Activated CD8-positive, alpha-beta memory T cell treated with anti-CD3 and anti-CD28 coated beads, Interleukin-2, amount 10 ng/mL, durations not matched to agents 7 days and 5 days (primary cell): ENCODE measurements at places on chromosomes 2 and 18. TPM values are rescaled to one million over a fixed set of nuclear protein-coding genes. Genes with fewer than 3 reads are reported as not detected.
A peak's percentile ranks its signal among the peaks of the same experiment; 100 is the strongest.

TYMS gene
- total RNA-seq = 369 TPM

TDRD15 gene
- not detected for total RNA-seq

GRCh38 chr18:48358868-48359267, 50.3 kb downstream of the ZBTB7C start:
- DNase-seq = no peak

- DNase-seq = no peak
Observed at GRCh38 chr2:223847410-223847809, 10.0 kb upstream of the AP1S3 start.

DNA sequence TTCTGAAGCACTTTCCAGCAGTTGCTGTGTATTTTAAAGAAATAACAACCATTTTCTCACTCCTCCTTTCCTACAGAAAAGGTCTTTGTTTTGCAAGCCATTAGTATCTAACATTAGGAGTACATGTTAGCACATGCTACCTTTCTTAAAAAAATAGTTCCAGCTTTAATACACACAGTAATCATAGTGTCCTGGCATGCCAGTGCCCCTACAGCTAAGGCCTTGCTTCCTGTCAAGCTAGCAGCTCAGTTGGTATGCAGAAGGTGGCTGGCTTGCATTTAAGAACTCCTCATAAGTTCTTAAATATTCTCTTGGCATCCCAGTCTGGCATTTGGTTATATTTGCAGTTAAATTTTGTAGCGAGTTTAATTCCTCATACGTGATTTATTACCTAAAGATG, 141.3 kb upstream of the IL1R2 start:
- no peak for DNase-seq

DNA sequence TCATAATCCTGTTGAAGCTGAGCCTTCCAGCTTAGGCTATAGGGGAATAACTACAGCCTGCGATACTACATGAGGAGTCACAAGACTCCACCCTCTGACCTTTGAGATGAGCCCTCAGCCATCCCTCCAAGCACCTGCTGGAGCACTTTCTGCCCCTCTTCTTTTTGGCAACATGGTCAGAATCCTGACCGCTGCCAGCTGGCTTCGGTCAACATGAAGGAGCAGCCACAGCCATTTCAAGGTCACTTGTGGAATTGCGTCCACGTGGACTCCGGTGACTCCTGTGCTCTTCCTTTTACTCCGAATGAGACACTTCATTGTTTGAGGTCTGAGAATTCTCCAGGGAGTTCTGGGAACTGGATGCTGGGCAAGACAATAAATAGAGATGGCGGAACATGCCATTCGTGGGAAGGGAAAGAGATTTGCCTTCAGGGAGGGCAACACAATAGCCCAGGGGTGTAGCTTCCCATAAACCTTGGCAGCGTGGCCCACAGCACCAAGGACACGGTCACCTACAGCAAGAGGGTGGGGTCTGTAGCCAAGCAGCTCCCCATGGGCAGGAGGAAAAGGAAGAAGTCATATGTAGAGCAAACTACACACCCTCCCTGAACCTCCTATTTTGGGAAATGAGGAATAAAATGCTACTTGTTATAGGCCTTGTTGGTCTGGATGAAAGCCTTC, 73.3 kb upstream of the PPP1CB start:
- no peak for DNase-seq

GKN1 gene
- total RNA-seq = not detected

DNA sequence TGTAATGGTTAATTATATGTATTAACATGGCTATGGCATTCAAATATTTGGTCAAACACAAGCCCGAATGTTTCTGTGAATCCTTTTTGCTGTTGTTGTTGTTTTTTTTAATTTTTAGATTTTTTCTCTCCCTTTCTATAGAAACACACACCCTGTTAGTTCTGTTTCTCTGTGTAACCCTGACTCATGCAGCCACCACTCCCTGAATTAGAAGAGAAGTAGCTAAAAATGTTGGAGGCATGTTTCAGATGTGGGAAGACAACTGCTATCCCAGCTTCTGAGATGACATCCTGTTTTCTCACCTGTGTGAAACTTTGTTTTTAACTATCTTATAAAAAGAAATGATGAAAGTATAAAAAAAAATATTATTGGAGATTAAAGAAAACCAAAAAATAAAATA, 219.6 kb upstream of the RGPD4 start:
- no peak for DNase-seq

RFX8 gene
- total RNA-seq = 2.3 TPM

PRSS56 gene
- not detected for total RNA-seq

DNA sequence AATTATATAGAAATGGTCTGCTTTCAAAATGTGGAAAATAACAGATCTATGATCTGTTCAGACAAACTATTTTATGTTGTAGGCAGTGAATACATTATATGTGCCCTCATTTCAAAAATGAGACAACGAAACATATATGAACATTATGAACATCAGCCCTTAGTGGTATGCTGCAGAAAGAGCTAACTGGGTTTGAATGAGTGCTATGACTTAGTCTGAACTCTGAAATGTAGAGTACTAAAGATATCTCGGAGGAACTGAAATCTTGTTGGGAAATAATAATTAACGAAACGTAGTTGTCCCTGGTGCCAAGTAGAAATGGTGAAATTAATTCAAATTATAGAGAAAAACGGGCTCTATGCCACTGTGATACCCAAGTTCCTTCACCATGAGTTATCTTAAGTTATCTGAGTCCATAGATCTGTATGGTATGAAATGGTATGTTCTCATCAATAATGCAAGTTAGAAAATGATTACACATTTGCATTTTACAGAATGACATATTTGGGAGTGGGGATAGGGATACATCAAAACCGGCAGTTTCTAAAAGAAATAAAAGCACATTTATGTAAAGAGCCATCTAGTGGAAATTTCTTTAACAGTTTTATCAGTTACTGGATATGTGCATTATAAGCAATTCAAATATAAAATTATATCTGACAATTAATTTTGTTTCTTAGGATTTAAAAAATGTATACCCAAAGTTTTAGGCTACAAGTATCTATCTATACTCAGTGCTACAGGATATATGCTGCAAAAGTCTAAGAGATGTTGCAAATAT, 26.7 kb downstream of the STARD6 start:
- DNase-seq = no peak

MERTK gene
- 0.09 TPM for total RNA-seq

GRCh38 chr2:45291296-45291701, 282.0 kb upstream of the SIX2 start:
- no peak for DNase-seq

ZNF397 gene
- 13.1 TPM for total RNA-seq

- peak; percentile 15 for DNase-seq
Observed at GRCh38 chr2:46385786-46386577, 88.8 kb downstream of the EPAS1 start.

GRCh38 chr2:70946832-70947442, 11.2 kb downstream of the ATP6V1B1 start:
- DNase-seq = peak; percentile 65

DNA sequence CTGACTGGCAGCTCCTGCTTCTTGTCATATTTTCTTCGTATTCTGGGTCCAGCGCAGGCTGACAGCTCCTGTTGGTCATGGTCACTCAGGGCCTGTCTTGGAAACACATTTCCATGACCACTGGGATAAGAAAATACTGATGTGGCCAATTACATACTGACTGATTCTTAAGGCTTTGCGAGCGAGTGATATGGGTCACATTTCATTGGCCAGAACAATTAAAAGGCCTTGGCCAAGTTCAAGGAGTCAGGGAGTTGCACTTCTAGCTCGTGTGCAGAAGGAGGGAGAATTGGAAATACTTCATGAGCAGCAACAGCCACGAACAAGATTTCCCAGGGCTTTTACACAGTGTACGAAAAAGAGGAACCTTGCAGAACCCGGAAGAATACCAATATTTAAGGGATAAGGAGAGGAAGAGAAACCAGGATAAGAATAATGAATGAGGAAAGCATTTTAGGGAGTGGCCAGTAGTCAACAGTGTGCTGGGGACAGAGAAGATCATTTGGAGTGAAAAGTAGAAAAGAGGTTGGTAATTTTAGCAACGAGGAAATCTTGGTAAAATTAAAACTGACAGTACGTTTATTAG, 149.5 kb downstream of the ATP9B start:
- no peak for DNase-seq

GRCh38 chr2:174631009-174631981, 33.7 kb upstream of the WIPF1 start:
- peak; percentile 42 for DNase-seq

DNA sequence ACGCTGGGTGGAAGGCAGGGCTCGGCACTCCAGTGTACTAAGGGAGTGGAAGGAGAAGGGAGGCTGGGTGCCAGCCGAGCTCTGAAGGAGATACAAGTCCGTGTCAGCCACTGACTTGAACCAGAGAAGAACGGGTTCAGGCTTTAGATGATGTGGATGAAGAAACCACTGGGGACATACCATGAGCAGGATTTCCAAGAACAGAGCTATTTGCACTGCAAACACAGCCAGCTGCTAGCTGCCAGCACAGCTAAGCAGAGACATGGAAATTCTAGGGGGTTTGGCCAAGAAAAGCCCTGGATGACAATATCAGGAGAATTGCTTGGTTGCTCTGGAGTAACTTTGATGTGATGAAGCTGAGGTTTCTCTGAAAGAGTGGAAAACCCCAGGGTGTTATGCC, 5.2 kb downstream of the CD207 start:
- no peak for DNase-seq

GRCh38 chr2:65070172-65070830, 14.1 kb downstream of the CEP68 start:
- no peak for DNase-seq

DNA sequence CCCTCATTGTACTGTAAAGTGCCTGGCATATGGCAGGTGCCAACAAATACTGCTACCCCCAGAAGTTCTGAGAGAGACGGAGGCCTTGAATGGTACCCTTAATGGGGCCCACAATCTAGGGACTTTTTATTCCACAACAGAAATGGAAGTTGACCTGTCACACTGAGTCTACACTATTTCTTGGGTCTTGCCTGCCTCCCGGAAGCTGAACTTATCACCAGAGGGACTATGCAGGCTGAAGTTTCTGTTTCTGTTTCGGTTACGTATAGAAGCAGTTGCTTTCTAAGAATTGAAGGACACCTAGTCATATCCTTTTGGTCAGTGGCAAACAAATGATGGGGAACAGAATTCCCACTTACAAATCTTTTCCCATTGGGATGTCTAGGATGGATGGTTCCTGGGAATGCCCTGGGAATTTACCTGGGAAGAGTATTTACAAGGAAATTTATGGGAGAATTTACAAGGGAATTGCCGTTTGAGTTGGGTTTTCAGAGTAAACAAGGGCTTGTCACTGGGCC, 74.2 kb downstream of the HS1BP3 start:
- DNase-seq = peak; percentile 78

DNA sequence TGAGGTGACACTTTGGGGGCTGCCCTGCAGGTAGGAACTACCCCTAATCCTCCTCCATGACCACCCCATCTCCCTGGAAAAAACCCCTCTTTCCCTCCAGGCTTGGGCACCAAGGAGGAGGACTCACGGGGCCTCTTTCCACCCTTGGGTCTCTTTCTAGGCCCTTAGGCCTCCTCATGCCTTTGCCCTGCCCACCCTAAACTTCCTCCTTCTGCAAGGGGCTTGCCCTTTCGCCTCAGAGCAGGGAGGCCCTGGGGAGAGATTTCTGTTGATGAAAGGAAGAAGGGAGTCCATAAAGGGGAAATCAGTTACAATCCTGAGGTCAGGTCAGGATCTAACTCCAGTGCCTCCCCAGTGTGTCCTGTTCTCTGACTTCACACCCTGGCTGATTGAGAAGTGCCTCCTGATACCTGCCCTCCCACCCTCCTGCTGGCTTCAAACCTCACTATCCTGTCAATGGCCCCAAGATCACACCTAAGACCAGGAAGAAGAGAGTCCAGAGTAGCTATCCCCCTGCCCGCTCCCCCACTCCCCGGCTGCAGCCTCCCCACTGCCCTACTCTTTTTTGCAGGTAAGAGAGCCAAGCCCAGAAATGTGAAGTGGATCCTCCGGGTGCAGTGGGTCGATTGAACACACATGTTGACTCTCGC, 16.7 kb upstream of the TNS1 start:
- no peak for DNase-seq

GRCh38 chr18:46333431-46334135, 229.4 kb downstream of the HAUS1 start:
- DNase-seq = no peak

- no peak for DNase-seq
Observed at GRCh38 chr2:48328942-48329723, 200.8 kb upstream of the STON1 start.

SULT1C2 gene
- total RNA-seq = not detected

ZAP70 gene
- 338 TPM for total RNA-seq

DNA sequence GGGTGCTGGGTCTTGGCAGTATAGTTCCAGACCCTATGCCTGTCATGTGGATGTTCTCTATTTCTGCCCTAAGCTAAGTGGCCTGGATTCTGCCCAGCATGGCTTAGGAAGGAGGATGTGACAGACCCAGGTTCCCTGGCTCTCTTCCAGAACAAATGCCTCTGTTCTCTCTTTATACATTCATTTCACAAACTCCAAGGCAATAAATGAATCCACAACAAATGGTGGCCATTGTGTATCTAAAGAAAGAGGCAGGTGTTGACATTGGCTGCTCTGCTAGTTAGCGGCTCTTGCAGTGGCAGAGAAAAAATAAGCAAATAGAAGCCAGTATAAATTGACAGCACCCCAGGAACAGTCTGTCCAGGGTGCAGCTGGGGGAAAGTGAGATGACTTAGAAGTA, 298.6 kb downstream of the SUCLG1 start:
- DNase-seq = no peak

ZC3H15 gene
- 87.2 TPM for total RNA-seq

DNA sequence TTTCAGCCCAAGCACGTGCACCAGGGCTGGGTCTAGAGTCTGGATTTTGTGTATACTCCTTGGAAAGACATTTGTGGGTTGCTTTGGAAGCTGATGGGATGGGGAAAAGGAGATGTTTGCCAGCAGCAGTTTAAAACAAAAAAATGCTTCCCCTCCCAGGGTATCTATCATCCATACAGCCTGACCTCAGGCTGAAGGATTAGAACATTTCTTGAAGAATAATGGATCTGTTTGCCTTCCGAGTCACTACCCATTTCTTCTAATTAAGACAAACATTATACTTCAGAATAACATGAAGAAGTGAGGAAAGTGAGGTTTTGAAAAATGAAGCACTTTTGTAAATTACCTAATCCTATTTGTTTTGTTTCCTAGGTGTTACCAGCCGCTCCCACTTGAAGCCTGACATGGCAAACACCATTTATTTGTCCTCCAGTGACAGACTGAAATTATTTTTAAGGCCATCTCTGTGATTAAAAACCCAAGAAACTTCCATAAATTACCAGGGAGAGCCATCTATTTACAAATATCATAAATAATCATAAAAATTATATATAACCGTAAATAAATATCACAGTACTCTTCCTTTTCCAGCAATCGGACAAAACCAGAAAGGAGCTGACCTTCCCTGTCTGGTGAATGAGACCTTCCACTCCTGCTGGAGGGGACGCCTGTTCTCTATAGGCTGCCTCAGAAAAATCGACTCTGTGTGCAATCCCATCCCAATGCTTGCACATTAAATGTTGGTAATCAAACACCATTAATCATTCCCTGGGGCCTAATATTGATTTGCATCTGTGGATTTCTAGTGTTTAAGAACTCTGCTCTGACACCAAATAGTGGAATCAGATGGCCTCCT, 106.8 kb downstream of the C1D start:
- DNase-seq = no peak
